ENCODE measurements at places on chromosomes 11 and 22.

GRCh38 chr11:122270535-122270934, 154.5 kb upstream of the BLID start:
- DNase-seq = no peak

DNA sequence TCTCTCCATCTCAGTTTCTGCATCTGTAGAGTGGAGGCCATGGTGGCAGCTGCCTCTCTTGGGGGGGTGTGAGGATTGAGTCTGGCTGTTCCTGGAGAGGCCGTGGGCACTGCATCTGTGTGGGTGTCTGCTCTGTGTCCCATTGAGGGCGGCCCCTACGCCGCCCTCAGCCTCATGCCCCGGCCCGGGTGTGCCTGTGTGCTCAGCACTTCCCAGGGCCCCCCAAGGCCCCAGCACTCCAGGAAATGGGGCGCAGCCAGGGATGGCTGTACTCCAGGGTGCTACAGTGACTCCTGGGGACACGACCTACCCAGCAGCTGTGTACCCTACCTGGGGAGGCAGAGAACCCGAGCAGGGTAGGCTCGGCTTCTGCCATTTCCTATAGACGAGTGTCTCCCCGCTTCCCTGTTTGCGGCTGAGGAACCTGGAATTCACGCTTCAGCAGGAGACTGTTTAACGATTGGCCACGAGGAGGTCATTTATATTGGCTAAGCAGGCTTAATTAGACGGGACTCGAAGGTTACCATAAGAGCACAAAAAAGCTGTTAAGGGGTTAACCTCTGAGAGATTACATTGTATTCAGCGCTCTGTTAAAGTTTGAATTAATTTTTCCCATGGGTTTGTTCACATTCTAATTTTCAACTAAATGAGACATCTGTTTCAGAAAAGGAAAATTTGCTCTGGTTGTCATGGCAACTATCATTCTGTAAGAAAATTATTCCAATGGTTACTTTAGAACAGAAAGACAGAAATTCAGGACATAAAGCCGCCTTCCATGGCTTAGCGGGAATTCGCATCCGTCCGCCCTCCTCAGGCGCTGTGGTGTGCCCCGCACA, 76.4 kb downstream of the MPPED1 start:
- no peak for DNase-seq

GRCh38 chr22:37203354-37204044, 8.8 kb downstream of the SSTR3 start:
- DNase-seq = no peak

DNA sequence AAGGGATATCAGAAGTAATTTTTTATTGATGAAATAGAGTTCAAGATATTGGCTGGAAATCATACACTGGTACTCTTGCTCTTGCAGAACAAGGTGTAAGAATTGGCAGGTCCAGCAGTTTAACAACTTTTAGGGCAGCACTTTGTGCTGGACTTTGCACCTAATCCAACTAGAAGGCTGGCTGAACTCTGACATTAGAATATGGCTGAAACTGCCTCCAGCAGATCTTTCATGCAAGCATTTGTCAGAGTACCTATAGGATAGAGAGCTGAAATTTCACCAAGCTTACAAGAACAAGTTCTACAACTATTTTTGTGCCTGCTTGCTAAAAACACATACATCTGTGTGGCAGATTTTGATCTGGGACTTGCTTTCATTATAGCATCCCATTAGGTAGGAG, 17.2 kb downstream of the HPS5 start:
- DNase-seq = no peak

GRCh38 chr22:29772170-29772641, 5.0 kb downstream of the UQCR10 start:
- peak; percentile 84 for DNase-seq

- peak; percentile 32 for DNase-seq
Measured at GRCh38 chr11:19874266-19874665, 161.6 kb downstream of the NAV2 start.

GRCh38 chr11:8908099-8908498, 2.9 kb upstream of the AKIP1 start:
- no peak for DNase-seq

DNA sequence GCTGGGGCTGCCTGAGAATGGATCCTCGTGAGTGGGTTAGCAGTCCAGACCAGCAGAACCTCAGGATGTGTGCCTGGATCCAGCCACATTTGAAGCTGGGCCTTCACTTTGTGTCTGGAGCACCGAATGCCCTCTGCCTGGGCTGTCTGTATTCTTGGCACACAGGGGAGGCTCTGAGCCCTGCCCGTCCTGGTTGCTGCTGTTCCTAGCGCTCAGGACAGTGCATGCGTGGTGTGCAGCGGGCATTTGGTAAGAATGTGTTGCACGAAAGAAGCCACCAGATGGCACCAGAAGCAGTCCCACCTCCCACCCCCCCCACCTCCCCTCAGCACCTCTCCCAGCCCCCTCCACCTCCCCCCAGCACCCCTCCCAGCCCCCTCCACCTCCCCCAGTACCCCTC, 4.1 kb upstream of the MAPK11 start:
- peak; percentile 64 for DNase-seq

DNA sequence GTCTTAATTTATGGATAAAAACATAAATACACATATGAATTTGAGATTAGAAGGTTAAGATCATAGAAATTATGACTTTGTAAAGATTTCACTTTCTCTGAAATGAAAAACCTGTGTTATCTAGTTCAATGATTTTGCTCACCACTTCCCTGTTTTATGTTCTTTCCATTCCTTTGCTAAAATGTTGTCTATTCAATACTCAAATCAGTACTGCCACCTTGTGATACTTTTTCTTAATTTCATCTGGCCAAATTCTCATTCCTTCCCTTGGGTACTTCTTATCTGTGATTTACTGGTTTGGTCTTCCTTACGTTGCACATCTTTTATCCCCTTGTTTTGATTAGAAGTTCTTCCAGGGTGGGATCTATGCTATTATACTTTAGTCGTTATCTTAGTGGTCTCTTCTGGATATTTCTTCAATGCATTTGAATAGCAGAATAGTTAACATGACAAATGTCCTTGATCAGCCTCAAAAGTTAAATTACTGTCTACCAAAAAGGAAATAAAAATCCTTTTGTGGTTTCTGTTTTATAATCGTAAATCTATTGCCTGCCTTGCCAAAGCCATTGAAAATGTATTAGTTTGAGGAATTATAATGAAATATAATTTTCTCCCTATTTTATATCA, 197.0 kb downstream of the PGR start:
- peak; percentile 43 for DNase-seq

DNA sequence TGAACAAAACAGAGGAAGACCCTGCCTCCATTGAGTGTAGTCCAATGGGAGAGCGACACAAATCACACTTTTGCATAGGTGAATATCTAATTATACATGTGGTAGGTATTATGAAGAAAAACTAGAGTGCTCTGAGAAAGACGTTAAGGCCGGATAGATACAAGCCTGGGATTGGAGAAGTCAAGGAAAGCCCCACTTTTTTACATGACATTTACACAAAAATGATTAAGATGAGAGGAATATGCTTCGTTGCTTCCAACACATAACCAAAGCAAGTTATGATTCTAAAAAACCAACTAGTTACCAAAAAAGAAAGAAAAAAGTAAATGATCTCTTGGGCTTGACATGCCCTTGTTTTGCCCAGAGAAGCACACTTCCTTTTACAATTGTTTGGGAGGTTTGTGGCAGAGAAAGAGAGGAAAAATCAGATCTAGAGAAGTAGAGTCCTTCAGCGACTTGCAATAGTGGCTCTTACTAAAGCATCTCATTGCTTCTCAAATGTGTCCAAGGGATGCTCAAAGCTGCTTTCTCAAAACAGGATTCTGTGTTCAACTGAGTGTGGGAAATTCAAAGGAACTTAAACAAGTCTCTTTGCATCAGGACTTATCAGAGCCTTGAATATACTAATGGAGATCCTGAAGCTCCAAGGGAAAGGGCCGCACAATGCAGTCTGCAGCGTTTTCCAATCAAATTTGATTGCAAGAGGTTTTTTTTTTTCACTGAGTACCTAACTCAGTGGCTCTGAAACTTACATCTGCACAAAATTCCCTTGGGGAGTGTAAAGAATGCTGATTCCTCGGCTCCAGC, 38.8 kb downstream of the FLI1 start:
- DNase-seq = no peak

All from AG20443 (cell line).